ENCODE measurements at places on chromosomes 6 and 20.

DNA sequence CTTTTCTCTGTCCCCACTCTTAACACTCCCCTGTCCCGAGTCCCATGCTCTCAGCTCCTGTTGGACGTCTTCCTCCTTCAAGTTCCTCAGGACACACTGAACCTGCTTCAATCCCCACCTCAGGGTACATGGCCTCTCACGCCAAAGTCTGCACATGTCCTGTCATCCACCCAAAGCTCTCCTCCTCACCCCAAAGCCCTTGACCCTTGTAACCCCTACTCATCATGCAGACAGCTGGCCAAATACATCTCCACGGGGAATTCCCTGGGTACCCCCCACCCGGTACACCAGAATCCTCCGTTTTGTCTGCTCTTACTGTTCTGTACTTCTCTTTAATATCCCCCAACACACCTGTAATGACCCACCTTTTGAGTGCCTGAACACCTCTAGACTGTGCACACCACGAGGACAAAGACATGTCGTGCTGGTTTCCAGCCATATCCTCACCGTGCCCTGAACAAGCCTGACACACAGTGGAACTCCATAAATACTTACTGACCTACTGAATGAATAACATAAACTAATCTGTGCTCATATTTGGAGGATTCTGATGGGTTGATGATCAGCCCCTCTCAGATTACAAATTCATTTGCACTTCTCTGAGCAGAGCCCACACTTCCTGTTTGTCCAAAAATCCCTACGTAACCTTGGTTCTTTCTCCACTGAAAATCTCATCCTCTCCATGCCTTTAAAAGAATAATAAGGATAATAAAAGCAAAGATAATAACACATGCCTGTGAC lies 66.8 kb upstream of the EYA2 start:
- no peak for DNase-seq

- DNase-seq = no peak
Observed at GRCh38 chr20:16158090-16158975, 414.9 kb downstream of the KIF16B start.

DNA sequence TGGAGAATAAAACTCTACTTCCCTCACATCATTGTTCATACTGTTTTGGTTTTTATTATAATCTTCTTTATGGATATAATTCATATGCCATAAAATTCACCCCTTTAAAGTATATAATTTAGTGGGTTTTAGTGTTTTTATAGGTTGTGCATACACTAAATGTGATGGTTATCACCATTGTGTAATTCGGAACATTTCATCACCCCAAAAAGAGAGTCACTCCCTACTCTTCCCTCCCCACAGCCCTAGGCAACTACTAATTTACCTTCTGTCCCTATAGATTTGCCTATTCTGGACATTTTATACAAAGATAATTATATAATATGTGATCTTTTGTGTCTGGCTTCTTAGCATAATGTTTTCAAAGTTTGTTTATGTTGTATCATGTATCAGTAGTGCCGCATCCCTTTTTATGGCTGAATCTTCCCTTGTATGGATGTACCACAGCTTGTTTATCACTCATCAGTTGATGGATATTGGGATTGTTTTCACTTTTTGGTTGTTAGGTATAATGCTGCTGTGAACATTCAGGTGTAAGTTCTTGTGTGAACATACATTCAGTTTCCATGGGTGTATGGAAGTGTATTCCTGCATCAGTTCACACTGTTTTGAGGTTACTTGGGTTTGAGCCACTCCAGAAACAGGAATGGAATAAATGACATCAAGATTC lies 4.2 kb downstream of the TM9SF4 start:
- DNase-seq = no peak

GRCh38 chr6:54236984-54237383 lies 71.3 kb upstream of the TINAG start:
- no peak for DNase-seq

DNA sequence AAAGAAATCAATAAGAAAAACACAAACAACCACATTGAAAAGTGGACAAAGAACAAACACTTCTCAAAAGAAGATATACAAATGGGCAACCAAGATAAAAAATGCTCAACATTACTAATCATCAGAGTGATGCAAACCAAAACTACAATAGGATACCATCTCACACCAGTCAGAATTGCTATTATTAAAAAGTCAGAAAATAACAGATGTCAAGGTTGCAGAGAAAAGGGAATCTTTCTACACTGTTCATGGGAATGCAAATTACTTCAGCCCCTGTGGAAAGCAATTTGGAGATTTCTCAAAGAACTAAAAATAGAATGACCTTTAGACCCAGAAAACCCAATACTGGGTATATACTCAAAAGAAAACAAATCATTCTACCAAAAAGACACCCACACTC lies 29.8 kb downstream of the KIF6 start:
- no peak for DNase-seq

- DNase-seq = no peak
Observed at GRCh38 chr6:15077006-15077405, 168.9 kb upstream of the JARID2 start.

DNA sequence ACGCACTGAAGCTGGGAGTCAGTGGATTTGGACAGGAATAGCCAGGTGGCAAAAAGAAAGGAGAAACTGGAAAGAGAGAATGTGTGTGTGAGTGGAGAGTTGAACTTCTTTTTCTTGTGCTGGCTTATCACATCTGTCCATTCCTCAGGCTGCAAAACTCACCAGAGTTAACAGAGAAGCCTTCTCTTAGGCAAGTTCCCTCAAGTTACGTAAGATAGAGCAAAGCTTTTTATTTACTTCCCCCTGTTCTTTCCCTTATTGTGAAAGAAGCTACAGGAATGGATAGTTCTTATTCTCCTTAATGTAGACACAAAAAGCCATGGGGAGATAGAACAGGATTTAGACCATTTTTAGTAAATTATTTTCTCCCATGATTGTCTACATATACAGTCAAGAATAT lies 188.6 kb downstream of the BMP2 start:
- DNase-seq = no peak

DNA sequence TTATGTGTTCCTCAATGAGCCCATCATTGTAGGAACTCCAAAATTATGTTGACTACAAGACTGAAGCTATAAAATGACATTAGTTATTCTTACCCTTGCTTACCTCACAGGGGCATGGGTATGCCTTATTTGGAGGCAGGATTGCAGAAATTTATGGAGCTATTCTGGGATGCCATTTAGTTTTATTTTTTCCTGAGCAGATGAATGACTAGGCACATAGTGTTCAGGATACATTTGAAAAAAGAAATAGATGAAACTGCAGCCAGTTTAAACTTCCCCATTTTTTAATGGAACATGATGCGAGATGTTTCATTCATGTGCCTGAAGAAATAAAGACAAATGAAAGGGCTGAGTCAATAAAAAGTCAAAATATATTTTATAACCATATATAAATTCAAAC lies 399.2 kb upstream of the JAG1 start:
- DNase-seq = no peak

DNA sequence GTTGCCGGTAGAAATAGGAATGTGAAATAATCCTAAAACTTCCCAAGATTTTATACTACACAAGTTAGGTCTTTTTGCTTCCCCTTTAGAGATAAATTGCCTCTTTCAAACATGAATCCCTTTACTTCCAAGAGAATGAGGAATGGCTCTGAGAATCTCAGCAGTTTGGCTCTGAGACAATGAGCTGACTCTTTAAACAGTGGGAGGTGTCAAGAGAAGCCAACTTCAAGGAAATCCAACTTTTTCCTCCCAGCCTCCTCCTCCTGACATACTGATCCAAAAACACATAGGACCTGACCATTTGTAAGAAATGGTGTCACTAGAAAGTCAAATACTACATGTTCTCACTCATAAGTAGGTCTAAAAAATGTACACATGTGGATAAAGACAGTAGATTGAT lies 154.2 kb downstream of the ALDH8A1 start:
- no peak for DNase-seq

GRCh38 chr6:26351544-26351953 lies 13.4 kb upstream of the BTN3A2 start:
- DNase-seq = no peak

All from pancreas (tissue), 10 donors.